Stimulated activated CD4-positive, alpha-beta T cell treated with anti-CD3 and anti-CD28 coated beads, Interleukin-1b, Interleukin-23, amount 100 ng/mL, for 1 hour (primary cell): ENCODE measurements at places on chromosomes 16 and 17.

DNA sequence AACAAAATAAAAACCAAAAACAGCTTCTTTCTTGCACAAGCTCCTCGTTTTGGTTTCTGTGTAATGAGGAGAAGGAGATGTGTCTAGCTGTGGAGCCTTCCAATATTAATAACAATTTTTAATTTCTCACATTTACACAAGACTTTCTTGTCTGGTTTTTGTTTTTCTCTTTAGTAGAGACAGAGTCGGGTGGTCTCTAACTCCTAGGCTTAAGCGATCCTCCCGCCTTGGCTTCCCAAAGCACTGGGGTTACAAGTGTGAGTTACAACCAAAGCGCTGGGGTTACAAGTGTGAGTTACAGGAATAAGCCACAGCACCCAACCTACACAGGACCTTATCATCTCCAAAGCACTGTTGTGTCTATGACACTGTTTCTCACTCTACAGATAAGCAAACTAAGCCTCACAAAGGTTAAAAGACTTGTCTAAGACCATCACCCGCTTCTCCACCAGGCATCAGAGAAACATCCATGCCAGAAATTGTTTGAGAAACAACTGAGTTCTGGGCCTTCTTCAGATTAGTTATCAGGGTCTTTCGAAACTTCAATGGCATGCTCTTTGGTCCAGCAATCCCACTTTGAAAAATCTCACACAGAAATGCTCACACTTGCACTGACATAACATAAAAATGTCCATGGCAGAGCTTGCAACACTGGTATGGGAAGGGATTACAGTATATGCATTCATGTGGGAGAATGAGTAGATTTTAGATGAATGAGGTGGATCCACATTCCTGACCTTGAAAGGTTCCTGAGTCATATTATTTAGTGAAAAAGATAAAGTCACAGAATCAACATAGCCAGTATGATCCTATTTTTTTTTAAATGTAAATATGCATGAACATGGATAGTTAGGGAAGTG is 3.9 kb downstream of the ABAT start:
- DNase-seq = no peak

DNA sequence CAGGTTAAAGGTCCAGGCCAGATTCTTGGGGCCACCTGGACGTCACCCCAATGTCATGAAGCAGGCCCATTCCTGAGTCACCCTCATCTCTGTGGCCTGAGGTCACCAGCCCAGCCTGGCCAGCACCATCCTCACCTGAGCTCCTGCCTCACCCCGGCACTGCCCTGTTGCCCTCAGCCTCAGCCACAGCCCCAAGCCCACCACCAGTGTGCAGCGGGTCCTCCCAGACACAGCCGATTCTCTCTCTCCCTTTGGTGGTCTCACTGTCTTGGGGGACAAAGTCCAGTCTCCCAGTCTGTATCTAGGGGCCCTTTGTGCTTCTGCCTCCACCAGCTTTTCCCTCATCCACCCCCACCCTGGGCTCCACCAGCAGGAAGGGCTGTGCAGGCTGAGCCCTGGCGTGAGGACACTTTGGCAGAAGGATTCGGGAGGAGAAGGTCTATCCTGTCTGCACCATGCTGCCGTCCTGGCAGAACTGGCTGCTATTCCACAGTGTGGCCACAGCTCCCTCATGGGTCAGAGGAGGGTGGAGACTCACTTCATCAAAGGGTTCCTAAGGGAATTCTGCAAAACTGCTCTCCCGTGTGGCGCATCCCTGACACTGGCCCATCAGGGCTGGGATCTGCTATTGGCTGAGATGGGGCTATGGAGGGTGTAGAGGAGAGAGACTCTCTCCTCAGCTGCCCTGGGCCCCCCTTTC is 64.3 kb downstream of the PRMT7 start:
- DNase-seq = no peak

GRCh38 chr16:51327001-51327400 is 175.9 kb upstream of the SALL1 start:
- DNase-seq = no peak

- no peak for DNase-seq
Measured at GRCh38 chr17:13931111-13931526, 138.2 kb upstream of the COX10 start.

- DNase-seq = no peak
Measured at GRCh38 chr16:57821149-57821971, 19.1 kb upstream of the KIFC3 start.

GRCh38 chr17:29624586-29624985 is 1.9 kb upstream of the CORO6 start:
- DNase-seq = no peak

GRCh38 chr17:57420734-57421717 is 164.7 kb downstream of the MSI2 start:
- DNase-seq = no peak

DNA sequence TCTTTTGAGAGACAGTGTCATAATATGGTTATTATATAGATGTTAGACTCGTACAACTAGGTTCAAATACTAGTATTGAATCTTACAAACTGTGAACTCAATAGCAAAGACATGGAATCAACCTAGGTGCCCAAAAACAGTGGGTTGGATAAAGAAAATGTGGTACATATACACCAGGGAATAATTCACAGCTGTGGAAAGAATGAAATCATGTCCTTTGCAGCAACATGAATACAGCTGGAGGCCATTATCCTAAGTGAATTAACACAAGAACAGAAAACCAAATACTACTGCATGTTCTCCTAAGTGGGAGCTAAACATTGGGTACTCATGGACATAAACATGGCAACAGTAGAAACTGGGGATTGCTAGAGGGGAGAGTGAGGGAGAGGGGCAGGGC is 8.1 kb downstream of the PHKB start:
- DNase-seq = no peak

DNA sequence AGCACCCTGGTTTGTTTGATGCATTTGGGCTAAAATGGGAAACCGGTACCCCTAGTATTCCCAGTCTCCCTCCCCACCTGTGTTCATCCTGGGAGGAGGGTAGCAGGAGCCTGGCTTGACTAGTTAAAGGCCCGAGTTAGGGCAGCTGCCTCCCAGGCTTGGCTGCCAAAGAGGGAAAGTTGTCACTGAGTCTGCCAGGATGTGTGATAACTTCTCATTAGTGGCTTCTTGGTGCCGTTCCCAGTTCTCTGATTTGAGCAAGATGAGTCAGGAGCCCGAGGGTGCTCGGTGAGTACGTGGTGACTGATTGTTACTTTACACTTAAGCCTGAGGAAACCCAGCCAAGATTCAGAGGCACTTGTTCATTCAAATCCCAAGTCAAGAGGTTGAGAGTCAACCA is 2.5 kb downstream of the KRT32 start:
- no peak for DNase-seq

DNA sequence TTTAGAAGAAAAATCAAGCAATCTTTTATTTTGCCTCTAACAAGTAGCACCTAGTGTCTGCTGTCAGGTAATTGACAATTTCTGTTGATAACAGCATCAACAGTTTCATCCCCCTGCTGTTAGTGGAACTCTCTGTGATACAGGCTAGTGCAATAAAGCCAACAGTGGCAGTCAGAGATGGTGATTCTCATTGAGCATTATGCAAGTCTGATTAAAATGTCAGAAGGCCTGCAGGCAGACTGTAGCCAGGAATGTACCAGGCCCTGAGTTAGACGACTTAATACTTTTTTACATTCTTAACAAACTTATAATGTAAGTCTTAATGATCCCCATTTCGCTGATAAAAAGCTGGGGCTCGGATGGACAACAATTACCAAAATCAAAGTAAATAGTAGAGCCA is 14.6 kb downstream of the CYLD start:
- no peak for DNase-seq

GRCh38 chr17:81067391-81067811 is 32.5 kb downstream of the BAIAP2 start:
- no peak for DNase-seq

DNA sequence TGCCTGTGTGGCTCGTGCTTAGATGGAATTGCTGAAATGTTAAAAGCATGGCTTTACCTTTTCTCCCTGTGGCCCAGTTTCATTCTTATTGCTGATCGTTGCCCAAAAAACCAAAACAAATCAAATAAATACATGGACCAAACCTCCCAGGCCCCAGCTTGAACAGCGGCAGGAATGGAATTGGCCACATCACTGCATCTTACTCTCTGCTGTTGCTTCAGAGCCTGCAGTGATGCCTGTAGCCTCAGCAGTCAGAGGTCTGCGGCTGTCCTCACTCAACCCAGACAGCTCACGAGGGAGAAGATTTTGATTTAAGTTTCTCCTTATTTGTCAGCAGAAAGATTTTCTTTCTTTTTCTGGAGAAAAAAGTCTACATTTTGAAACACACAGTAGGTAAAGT is 91.5 kb downstream of the NPIPB11 start:
- DNase-seq = no peak

DNA sequence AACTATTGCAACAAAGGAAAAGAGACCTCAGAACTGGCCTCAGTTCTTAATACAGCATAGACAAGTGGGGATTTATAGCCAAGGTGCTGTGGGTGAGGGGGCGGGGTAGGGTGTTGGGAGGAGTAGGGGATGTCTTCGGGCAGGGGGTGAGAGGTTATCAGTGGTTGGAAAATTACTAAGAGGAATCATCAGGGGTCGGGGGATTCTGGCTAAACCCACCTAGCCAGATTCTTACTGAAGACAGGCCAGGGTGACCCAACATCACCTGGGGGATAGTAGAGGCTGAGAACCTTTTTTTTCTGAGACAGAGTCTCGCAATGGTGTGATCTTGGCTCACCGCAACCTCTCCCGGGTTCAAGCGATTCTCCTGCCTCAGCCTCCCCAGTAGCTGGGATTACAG is 32.6 kb downstream of the HS3ST3B1 start:
- no peak for DNase-seq

DNA sequence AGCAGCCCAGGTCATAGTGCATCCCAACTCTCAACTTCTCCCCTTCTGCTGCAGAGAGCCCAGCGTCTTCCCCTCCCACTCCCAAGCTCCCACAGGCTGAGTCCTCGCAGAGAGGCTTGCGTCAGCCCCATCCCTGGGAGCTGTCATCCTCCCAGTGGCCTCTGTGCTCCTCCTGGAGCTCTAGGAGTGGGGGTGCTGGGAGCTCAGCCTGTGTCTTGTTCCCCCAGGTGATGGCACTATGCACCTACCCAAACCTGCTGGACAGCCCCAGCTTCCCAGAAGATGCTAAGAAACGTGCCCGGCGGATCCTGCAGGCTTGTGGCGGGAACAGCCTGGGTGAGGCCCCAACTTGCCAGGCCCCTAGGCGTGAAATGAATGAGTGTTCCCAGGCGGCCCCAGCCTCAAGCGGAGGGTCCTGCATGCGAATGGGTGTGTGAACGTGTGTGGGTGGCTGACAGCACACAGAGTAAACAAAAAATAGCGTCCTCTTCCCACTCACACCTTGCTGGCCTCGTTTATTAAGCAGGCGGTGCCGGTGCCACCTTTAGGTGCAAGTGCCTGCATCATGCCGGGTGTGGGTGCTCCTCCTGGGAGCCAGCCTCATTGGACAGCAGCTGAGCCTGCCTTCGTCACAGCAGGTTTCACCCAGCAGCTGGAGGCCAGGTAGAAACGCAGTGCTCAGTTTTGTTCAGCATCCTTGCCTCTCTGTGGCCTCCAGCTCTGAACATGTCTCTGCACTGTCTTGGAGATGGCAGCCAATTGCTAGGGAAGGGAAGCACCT is 16.5 kb downstream of the GPT2 start:
- no peak for DNase-seq

DNA sequence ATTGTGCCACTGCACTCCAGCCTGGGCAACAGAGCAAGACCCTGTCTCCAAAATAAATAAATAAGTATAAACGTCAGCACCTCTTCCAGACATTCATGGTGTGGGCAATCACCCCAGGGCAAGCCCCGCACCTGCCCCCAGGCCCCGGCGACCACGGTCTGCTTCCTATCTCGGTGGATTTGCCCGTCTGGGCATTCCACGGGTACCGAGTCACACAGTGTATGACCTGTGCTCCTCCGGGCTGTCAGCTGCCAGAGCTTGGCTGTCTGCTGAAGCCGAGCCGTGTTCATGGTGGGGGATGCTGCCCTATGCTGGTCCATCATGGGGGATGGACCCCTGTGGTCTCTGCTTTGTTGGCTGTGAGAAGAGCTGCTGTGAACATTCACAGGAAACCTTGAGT is 15.4 kb downstream of the CYBC1 start:
- no peak for DNase-seq

DNA sequence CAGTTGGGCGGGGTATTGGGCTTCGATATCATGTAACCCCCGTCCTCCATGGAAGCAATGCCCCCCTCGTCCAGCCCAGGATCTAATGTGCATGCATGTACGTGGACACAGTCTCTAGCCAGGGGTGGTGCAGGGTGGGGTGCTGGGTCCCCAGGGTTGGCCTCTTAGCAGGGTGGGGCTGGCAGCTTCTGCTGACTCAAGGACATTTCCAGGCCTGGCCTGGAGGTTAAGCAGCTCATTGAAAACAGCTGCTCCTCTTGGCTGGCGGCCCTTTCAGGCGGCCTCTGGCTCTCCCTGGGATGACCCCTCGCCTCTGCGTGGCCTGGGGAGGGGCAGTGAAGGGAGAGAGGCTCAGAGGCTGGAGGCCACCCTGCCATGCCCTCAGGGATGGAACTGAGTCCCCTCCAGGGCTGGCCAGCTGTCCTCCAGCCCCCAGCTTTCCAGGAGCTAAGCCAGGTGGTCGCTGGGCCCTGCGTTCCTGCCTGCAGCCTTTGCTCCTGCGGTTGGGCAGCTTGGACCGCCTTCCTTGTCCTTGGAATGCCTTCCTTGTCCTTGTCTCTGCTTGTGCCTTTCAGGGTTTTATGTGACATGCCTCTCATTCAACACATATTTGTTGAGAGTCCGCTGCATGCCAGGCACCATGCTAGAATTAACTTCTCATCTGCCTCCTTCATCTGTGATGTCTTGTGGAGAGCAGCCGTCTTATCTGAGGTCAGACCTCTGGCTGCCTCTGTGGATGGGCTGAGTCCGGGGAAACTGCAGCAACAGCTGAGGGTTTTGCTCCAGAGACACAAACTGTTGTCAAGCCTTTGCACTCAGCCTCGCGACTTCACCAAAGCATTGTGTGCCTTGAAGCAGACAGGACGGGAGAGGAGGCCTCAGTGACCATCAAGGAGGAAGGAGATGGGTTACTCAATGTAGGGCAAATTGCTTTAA is 26.6 kb downstream of the MRC2 start:
- no peak for DNase-seq

- no peak for DNase-seq
Measured at GRCh38 chr16:12059216-12059769, 82.8 kb downstream of the SNX29 start.
